ENCODE measurements at places on chromosomes 6 and 20.

DNA sequence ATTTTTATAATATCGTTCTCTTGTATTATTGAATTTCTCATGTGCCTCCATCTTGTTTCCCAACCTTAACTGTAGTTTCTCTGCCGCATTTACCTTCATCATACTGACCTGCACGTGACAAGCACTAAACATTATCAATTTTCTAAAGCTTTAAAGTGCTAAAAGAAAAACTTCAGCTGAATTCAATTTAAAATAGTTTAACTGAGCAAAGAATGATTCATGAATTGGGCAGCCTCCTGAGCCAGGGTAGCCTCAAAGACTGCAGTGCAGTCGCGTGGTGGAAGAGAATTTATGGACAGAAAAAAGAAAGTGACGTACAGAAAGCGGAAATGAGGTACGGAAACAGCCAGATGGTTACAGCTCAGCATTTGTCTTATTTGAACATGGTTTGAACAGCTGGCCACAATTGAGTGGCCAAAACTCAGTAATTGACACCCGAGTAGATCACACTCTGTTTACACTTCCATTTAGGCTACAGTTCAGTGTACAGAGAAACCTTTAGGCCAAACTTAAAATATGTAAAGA, 4.2 kb upstream of the ZDHHC14 start:
- DNase-seq, result no peak

GRCh38 chr20:49712996-49713752, 504 bp downstream of the B4GALT5 start:
- DNase-seq, result peak; percentile 15

GRCh38 chr6:107667790-107668189, 156.3 kb downstream of the SCML4 start:
- no peak for DNase-seq

DNA sequence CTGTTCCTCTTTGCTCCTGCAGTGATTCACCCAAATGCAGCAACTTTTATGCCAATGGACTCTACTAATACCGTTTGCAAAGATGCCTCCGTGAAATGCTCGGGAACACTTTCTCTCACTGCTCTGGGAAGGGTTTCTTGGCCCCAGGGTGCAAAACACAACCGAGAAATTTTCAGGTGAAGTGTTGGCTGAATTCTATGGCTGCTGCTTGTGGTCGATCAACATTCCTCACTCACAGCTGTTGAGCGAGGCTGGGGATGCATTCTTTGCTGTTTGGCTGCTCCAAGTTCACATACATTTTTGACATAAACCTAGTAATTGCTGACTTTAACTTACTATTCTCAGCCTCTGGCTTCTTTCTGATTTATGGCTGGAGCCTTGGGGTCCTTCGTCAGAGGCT, 342.0 kb upstream of the CHD6 start:
- no peak for DNase-seq

- DNase-seq, result no peak
Observed at GRCh38 chr20:8876366-8876765, 192.5 kb upstream of the PLCB4 start.

DNA sequence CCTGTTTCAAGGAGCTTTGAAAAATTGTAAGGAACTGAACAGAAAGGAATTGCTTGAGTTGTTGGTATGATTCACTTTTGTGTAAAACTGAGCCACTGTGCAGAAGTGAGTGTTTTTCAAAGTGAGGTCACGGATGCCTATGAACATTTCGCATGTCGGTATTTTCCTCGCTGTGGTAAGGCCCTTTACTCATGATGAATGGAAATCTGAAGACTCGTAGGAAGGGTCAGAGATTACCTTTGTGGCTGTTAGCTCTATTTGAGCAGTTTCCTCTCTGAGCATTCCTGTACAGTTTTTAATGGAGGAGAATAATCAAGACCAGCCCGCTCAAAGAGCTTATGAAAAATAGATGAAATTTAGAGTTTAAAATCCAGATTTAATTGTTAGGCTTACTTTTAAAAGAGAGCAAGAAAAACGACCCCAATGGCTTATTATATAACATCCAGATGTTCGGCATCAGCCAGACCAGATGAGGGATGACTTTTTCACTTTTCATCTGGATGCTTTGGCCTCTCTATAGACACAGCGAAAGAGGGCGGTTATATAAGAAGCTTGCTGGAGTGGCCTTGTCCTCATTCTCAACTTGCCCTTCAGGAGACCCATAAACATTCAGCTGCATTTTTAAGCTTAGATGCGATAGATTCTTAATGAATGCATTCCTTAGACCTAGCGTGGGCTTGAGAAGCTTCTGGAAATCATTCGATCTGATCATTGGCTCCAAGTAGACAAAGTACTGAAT, 99.5 kb downstream of the CD83 start:
- no peak for DNase-seq

All from activated CD4-positive, alpha-beta T cell treated with anti-CD3 and anti-CD28 coated beads, Interleukin-2, amount 50 U/mL, for 4 hours (primary cell).